ENCODE measurements at places on chromosomes 3 and 15.

DNA sequence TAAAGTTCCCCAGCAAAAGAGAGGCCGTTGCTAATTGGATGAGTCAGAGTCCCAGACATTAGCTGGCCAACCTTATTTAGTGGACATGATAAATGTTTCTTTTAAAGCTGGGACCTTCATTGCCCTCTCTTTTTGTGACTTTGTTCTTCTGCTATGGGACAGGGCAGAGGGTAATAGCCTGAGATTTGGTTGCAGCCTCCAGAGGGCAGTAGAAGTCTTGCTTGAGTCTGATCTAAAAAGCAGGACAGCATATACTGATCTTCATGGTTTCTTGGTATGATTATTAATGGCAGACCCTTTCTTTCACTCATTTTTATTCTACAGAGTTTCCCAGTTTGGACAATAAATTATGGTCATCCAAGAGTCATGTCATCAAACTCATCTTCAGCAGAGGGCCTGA is 25.1 kb upstream of the ZKSCAN7 start:
- no peak for DNase-seq

GRCh38 chr3:78035131-78035641 is 995.3 kb downstream of the ROBO2 start:
- no peak for DNase-seq

DNA sequence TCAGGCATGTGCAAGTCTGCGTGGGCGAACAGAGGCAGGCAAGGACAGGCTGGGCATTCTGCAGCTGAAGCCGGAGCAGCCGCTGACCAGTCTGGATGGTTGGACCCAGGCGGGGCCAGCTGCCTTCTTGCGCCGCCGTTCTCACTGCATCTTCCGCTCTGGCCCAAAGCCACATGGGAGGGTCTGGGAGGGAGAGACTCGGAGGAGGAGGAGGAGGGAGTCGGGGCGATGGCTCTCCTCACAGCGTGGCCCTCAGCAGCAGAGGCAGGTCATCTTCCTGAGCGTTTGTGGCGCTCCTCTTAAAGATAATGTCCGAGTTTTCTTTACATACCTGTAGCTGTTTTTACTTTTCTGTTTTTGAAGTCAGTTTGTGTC is 5.9 kb downstream of the CLK3 start:
- no peak for DNase-seq

GRCh38 chr3:182947888-182948287 is 32.5 kb downstream of the DCUN1D1 start:
- DNase-seq, result no peak

All from amygdala (tissue), 56 donors.